ENCODE measurements at places on chromosomes 16 and 17.

DNA sequence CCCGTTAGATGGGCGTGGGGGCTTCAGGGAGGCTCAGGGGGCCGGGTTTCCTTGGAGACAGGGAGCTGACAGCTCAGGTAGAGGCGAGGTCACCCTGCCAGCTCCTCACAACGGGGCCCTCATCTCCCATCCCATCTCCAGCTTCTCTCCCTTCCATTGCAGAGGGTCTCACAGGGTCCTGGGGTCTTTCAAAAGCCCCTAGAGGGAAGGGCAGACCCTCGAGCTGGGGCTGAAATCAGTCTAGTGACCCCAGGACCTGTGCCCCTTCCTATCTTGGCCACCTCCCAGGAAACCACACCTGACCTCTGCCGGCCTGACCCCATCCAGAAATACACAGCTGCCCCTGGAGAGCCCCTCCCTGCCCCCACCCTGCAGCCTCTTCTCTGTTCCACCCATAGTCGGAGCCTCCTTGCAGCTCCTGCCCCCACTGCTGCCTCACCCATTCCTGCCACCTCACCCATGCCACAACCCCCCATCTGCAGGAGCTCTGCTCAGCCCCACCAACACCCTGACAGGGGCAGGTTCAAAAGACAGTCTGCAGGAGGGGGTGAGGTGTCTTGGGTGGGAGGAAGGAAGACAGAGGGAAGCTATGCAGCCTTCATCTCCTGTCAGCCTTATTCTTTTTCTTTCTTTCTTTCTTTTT, 23.4 kb downstream of the PIK3R5 start:
- no peak for DNase-seq

- DNase-seq: no peak
Observed at GRCh38 chr17:726271-726919, 6.0 kb upstream of the TLCD3A start.

GRCh38 chr16:16149710-16150116, 73.6 kb downstream of the ABCC6 start:
- DNase-seq: no peak

- no peak for DNase-seq
Observed at GRCh38 chr17:40872416-40872815, 5.4 kb upstream of the KRT12 start.

DNA sequence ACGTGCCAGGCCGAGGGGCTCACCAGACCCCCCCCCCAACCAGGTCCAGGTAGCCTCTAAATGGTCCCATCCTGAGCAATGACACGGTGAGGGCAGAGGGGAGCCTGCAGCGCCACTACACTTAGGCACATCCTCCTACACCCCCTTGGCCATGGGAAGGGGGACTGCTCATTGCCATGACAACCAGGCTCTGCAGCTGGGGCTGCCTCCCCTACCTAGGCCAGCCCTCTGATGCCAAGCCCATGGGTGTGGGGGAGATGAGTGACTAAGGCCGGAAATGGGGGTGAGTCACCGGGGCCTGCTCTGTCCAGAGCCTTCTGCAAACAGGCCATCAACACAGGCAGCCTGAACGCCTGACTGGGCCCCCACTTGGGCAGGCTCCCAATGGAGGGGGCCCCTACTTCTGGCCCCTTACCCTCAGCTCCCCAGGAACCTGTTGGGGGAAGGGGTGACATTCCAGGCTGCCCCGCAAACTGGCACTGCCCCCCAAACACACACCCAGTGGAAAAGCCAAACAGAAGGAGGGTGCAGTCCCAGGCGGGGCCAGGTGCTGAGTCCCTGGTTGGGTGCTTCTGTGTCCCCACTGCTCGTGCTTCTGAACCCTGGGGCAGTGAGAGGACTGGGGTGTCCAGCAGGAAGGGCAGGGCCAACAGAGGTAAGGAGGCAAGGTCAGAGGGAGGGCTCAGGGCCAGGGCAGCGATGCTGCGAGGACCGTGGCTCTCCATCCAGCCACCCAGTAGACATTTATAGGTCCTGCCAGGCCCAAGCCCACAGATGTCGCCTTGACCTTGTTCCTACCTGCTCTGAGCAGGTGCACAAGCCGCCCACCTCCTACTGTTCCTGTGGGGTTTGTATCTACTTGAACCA, 8.2 kb downstream of the PLCD3 start:
- peak; percentile 17 for DNase-seq

DNA sequence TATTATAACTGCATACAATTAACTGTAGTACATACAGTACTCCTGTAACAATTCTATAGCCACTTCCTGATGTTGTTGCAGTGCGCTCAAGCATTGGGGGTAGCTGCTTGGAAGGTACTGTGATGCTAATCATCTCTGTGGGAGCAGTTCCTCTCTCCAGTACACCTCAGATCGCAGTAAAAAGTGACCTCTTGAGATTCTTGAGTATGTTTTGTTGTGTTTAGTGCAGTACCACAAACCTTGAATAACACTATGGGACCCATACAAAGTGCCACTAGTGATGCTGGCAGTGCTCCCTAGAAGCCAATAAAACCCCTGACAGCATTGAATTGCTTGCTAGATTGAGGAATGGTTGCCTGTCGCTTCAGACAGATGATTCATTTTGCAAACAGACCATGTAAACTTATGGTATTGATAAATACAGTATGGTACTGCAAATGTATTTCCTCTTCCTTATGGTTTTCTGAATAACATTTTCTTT, 193.0 kb downstream of the SPECC1 start:
- DNase-seq: no peak

DNA sequence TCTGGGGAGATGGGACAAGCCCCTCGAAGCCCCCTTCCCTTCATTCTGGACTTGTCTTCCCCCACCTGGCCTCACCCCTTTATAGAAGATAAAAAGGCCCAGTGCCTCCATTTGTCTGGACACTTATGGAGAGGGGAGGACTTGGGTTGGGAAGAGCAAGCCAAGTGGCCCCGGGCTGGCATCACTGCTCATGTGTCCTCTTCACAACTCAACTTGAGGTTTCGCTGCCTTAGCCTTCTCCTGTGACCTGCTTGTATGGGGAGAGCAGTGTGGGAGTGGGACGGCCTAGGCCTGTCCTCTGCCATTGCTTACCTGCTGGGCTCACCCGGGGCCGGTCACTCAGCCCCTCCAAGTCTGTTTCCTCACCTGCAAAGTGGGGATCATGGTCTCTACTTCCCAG, 1.4 kb downstream of the PAQR4 start:
- DNase-seq: no peak

DNA sequence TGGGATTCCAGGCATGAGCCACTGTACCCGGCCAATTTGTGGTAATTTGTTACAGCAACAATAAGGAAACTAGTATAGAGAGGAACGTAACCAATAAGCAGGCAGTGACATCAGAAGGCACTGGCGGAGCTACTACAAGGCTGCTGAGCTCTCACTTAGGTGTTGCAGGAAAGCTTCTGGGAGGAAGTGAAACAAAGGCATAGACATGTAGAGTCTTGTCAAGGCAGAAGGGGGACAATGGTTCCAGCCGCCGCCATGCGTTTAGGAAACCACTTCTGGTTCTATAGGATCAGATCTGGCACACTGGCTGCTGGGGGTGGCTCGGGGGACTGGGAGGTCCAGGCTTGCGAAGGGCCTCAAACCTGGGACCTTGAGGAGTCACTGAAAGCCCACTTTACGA, 9.4 kb upstream of the CPSF4L start:
- DNase-seq: peak; percentile 61

DNA sequence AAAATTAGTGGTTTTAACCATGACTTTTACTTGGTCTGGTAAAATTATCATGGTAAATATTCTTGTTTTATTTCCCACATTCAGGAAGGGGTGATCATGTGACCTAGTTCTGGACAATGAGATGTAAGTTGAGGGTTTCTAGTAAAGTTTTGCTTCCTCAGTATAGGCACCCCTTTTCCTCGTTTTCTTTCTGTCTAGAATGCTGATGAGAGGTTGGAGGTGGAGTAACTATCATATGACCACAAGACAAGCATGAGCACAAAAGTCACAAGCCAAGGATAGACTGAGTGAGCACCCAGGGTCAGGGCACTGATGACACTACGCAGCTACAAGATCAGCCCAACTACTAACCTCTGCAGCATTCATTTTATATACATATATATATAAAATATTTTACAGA, 53.9 kb downstream of the MYO1D start:
- no peak for DNase-seq

- DNase-seq: no peak
Observed at GRCh38 chr17:19445105-19445504, 34.1 kb downstream of the RNF112 start.

DNA sequence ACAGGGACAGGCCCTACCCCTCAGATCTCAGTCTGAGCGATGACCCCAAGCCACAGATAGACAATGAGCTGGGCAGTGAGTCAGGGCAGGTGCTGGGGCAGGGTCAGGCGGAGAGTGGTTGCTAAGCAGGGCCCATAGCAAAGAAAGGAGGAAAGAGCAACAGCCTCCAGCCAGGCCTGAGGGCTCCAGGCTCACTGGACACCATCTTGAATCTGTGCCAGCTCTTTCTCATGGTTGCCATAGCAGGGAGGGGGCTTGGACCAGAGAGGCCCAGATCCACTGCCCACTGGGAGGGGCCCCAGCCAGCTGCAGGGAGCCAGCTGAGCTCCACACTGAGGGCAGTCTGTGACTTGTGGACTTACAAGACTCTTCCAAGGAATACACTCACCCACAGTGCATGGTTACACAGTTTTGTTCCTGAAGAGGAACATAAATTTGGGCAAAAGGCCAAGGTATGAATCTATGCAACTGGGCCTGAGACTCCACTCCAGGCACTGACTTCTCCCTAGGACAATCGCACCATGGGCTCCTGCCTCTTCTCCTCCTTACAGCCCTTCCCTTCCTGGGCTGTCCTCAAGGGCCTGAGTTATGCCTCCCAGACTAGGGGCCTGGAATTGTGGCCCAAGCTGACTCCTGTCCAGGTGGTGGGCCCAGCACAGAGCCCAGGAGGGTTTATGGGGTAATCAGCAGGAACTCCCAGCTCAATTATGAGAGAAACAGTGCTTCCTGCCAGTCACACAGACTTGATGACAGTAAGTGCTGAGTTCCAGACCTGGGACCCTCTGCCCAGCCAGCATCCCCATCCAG, 59.9 kb downstream of the BEAN1 start:
- DNase-seq: no peak

DNA sequence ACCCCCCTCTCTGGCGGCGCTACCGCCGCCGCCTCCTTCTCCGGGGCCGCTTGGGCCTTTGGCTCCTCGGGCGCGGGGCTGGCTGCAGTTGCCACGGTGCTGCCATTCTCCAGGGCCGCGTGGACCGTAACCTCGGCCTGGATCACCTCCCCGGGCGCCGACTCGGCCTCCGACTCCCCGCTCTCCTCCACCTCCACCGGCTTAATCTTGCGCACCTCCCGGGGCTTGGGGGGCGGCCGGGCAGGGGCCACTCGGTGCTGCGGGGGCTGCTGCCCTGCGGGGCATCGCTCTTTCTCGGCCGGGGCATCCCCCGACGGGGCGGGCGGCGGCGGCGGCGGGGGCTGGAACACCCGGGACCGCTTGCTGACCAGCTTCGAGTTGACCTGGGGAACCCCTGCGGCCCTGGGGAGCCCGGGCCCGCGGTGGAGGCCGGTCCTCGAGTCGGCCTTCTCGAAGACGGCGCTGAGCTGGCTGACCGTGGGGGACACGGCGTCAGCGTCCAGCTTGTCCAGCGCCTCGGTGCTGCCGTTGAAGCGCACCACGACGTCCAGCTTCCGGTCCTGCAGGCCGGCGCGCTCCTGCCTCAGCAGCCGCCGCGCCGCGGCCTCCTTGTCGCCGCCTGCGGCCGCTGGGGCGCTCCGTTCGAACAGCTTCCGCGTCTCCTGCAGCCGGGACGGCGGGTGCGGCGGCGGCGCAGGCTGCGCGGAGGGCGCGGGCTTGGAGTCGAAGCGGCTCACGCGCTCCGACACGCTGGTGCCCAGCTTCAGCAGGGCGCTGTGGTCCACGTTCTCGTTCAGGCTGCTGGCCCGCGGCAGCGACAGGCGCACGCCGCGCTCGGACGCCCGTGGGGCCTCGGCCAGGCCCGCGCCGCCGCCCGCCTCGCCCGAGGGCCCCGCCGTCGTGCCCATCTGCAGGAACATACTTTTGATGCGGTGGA, 792 bp downstream of the PPP1R9B start:
- peak; percentile 86 for DNase-seq

GRCh38 chr17:48611681-48612455, 1.1 kb upstream of the HOXB7 start:
- DNase-seq: peak; percentile 25
